ENCODE measurements at places on chromosomes 13 and 19.
A peak's percentile ranks its signal among the peaks of the same experiment; 100 is the strongest.

DNA sequence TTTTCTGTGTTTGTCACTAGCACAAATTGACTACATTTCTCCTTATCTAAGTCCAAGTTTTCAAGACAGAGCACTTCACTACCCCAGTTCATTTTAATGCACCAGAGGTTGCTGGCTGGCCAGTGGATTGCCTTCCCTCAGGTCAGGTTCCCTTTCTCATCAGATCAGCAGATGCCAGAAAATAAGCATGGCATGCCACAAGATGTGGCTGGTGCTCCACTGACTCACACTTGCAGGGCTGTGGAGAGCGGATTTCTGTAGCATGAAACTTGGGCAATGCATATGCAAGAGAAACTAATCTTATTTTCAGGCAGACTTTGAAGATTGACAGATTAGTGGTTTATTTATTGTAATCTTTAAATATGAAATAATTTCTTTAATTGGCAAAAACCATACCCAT lies 79.5 kb downstream of the RUBCNL start:
- DNase-seq = no peak

- no peak for DNase-seq
These were observed 216.9 kb downstream of the RGCC start for GRCh38 chr13:41674246-41674645.

DNA sequence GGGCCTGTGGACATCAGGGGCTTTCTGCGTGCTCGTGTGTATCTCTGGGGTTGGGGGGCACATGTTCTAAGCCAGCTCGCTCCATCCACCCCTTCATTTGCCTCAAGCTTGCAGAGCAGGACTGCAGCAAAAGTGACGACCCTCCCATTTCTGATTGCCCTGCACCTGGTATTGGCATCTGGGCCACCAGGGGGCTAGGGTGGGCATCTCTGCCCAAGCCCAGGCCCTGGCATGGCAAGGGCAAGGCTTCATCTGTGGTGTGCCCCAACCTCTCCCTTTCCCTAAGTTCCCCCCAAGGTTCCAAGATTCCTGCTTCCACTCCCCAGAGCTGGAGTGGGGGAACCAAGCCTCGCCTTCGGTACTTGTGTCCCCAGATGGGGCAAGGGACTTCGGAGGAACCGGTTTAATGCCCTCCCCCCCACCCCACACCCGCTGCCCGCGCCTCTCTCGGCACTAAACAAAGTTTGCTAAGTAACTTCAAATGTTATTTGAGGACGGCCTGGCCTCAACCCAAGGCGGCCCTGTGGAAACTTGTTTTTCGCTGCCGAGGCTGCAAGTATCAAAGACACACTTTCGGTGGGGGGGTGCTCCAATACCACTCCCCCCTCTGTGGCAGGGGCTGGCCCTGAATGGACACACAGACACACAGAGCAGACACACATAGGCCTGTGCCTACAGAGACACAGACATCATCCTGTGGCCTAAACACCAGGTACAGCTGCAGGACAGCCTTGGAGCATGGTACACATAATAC lies 12.2 kb downstream of the NFIX start:
- DNase-seq = no peak

DNA sequence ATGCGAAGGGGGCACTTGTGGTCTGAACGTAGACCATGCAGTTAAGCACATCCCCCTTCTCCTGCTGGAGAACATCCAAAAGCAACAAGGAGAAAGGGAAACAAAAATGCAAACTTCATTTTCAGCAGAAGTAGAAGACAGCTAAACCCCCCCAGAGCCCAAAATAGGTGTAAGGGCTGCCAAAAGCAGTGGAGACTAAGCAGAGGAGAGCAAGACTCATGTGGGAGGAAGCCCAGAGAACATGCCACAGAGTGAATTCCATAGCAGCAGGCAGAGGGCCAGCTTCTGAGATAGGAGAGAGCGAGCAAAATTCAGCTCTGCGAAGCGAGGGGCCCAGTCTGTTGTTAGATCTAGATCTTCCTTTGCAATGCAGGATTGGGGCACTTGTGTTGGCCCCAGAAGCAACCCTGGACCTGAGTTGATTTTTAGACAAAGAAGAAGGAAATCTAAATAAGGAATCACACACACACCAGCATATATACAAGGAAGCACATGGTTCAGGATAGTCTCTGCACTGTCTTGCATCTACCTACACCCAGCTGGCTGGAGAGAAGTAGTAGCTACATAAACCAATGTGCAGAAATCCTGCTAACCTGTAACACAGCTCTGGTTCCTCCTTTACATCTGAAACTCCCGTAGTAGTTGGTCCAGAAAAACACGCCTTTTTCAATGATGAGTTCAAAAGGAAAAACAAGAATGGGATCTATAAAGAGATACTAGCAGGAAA lies 199.6 kb downstream of the SPRY2 start:
- no peak for DNase-seq

DNA sequence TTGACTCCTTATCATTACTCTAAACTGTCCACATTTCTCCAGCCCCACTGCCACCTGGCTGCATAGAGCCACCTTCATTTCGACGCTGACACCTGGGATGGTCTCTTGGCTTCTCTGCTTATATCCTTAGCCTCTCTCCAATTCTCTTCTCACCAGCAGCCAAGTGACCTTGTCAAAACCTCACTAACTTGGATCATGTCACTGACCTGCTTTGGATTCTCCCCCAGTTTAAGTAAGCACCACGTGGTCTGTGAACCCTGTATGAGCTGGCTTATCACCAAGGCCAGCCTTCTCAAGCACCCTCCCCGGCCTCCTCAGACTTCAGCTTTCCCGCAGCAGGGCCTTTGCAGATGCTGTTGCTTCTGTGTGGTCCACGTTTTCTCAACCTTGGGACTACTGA lies 12.3 kb upstream of the GGACT start:
- no peak for DNase-seq

GRCh38 chr13:42747399-42747873 lies 33.9 kb upstream of the FAM216B start:
- DNase-seq = no peak

DNA sequence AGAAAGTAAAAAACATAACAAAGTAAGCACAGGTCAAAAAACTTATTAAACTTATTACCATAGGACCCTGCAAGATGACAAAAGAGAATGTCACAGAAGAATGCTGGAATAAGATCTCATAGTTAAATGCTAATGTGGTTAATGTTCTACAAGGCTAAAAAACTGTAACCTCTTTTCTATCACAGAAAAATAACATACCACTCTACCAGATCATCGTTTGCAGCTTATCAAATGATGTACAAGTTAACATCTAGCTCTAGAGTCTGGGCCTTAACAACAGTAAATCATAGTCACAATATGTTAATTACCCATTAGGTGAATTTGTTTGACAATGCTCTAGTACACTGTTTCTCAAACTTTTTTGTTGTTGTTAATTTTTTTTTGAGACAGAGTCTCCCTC lies 53.0 kb downstream of the NUFIP1 start:
- no peak for DNase-seq

DNA sequence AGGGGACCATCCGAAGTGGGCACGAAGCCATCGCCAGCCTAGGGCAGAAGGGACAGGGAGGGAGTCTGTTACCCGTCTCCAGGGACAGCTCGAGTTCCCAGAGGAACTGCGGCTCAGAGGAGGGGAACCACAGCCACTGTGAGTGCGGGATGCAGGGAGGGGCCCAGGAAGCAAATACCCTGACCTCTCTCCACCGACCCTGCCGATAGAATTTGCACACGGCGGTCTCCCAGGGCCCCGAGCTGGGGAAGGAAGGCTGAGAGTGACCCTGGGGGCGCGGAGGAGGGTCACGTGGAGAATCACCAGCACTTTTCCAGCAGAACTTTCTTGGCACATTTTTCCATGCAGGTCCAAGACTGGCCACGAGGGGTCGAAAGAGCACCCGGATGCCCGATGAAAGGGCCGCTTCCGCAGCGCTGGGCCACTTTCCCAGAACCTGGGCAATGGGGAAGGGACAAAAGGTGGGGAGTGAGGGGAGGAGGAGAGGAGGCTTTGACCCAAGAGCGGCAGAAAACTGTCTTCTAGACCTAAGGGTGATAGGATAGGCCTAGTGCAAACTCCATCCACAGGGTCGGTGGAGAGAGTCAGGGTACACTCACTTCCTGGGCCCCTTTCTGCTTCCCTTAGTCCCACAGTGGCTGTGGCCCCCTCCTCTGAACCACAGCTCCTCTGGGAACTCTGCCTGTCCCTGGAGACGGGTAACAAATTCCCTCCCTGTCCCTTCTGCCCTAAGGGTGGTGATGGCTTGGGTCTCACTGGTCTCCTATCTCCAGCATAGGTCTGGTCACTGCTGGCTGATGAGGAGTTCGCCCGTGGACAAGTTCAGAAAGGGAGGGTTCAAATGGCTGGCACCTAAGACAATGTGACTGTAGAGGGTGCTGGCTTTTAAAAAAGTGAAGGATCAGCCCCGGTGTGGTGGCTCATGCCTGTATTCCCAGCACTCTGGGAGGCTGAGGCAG lies 5.3 kb upstream of the GPR4 start:
- peak; percentile 82 for DNase-seq

DNA sequence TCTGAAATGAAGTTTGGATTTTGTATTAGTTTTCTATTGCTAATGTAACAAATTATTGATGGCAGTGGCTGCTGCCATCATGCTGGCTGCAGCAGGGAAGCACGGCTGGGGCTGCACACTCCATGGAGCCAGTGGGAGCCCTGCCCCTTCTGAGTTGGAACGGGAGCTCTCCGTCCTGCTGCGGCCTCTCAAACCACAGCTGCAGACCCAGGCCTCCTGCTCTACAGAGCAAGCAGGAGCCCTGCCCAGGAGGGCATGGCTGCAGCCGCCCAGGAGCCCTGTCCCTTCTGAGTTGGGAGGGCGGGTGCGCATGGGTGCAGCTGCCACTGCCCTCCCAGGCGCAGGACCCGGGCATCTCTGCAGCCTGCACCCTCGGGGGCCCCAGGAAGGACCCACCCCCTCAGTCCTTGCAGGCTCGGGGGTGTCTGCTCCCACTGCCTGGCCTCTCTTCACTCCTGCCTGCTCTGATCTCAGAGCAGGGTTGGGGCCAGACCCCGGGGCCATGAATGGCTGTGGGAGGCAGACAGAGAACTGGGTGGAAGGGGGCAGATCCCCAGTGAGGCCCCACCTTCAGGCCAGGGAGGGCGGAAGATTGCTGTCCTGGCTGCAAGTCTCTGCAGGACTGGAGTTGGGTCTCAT lies 21.0 kb upstream of the ESD start:
- DNase-seq = no peak

- no peak for DNase-seq
These were observed 1.4 kb downstream of the RAP2A start for GRCh38 chr13:97435323-97435722.

DNA sequence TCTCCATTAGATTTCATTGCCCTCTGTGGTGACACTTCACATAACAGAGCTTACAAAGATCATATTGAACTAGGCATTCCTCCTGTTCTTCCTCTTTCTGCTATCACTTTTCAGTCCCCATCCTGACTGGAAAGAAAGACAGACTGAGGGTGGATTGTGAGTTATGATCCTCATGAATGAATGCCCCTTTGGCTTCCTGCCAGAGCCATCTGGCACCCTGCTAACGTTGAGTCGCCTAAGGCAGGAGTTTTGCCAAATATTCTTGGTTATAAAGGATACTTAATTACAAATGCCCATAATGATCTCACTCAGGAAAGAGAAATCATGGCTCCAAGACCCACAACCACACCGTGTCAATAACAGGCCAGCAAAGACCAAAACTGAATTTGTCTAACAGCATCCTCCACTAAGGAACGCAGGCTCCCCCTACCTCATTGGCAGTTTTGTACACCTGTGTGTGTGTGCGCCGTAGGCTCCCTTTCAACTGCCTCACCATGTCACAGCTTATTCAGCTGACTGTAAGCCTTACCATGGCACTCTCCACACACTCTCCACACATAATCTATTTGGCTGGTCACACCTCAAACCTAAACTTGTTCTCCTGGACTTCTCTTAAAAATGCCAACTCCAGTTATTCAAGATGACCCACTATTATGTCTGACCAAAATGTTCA lies 15.5 kb downstream of the ZNF211 start:
- no peak for DNase-seq

DNA sequence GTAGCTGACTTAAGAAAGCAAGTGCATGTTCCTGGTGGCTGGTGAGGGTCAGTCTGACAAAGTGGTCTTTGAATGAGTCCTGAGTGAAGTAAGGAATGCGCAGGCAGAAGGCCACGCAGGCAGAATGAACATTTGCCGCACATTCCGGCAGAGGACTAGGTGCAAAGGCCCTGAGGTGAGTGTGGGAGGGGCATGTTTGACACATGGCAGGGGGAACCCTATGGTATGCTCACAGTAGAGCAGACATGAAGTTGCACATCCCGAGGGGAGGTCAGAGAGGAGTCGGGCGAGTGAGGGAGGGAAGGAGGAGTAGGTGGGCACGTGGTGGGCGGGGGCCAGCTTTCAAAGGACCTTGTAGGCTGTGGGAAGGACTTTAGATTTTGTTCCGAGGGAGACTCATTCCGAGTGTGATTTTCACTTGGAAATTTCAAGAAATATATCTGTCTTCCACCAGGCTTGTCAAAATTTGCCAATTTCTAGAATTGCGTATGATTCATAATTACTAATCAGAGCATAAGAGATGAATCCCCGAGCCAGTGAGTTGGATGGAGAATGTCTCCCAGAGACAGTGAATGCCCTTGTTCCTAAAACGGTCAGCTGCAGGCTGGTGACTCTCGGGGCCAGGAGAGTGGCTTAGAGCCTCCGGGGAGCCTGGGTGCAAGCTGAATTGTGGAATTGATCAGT lies 40.3 kb downstream of the ERICH6B start:
- DNase-seq = no peak

GRCh38 chr13:76016799-76017400 lies 380.8 kb downstream of the LMO7 start:
- DNase-seq = no peak

GRCh38 chr13:77833331-77833863 lies 85.2 kb downstream of the EDNRB start:
- DNase-seq = no peak
